Activated B cell treated with CpG ODN at 0.5 μM for 24 hours (primary cell): ENCODE measurements at places on chromosomes 16 and 17.

DNA sequence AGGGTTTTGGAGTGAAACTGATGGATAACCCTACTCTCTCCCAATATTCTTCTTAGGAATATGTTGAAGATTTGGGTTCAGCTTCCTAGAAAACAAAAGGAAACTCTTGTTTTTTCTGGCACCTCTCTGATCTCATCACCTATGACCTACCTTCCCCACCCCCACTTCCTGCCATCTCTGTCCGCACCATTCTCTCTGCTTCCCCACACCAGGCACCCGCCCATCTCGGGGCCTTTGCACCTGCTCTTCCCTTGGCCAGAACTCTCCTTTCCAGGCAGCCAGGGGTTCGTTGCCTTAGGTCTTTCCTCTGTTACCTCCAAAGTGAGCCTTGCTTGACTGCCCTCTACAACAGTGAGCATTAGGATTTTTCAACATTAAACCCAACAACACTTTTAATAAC lies 159.7 kb downstream of the IRX3 start:
- DNase-seq, result no peak

- DNase-seq, result no peak
Measured at GRCh38 chr17:35447499-35447898, 1.1 kb downstream of the SLFN13 start.

DNA sequence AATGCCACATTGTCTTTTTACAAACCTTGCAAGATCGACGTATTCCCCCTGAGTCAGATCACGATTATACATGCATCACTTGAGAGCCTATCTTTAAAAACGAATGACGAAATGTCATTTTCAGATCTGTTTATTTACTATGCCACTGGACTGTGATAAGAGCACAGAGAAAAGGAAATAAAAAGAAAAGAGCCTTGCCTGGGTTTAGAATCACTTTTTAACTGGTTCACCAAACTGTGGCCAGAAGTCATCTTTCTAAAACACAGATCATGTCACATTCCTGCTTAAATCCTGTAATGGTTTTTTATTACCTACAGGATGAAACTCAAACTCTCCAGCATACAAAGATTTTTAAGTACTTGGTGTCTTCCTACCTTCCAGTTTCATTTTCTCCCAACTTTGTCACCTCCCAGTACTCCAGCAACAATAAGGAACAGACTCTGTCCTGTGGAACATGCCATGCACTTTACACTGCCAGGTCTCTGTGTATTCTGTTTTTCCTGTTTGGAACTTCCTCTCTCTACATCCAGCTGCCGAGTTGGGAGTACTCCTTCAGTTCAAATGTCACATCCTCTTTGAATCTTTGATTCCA lies 91.5 kb downstream of the SNX11 start:
- DNase-seq, result no peak

DNA sequence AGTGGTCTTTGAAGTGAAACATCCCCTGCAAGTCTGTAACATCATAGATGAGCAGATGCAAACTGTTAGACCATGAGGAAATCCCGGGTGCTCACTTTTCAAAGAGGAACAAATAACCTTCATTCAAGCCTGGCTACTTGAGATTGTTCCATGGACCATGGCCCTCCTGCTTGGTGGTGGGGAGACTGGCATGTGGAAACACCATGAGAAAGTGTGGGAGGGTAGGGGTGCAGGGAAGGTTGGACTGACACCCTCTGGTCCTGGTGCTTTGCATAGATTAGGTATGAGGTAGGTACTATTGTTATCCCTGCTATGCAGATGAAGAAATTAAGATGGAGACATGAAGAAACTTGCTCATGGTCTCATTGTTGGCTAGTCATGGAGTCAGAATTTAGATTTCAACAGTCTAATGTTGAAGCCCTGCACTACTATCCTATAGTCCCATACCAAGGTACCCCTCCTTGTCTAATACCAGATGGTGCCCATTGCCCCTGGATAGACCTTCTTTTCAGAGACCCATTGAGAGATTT lies 59.0 kb downstream of the SPACA3 start:
- no peak for DNase-seq

DNA sequence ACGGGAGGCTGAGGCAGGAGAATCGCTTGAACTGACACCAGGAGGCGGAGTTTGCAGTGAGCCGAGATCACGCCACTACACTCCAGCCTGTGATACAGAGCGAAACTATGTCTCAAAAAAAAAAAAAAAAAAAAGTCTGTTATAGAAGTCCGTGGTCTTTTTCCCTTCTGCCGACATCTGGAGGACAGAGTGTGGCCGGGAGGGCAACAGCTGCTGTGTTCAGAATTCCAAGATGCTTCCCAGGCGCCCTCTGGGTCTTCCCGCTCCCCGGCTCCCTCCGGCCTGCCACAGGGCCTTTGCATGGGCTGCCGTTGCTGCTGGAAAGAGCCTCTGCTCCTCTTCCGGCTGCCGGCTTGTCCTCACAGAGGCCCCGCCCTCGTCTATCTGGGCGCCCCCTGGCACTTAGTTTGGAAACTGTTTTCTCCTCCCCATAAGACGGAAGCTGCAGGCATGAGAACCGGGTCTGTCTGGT lies 2.4 kb upstream of the CACNA1H start:
- DNase-seq, result no peak

DNA sequence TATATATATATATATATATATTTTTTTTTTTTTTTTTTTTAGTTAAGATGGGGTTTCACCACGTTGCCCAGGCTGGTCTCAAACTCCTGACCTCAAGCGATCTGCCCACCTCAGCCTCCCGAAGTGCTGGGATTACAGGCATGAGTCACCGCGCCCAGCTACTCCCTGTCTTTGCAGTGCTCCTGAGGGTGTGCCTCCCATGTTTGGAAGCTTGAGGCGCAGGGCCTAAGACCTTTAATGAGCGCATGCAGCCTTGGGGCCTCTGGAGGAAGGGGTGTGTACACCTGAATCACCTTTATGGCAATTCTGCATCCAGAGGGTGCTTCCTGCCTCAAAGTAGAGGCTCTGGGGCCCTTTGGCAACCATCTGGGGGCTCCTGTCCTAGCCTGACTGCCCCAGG lies 219.4 kb upstream of the CIBAR2 start:
- no peak for DNase-seq

- no peak for DNase-seq
Measured at GRCh38 chr16:11526655-11527350, 59.9 kb downstream of the LITAF start.

GRCh38 chr17:82097184-82097918 lies 685 bp downstream of the FASN start:
- peak; percentile 53 for DNase-seq

GRCh38 chr17:41510251-41511065 lies 5.0 kb upstream of the KRT13 start:
- no peak for DNase-seq

GRCh38 chr17:73533127-73533526 lies 111.1 kb downstream of the SDK2 start:
- DNase-seq, result no peak

GRCh38 chr17:54749157-54749556 lies 151.5 kb upstream of the TOM1L1 start:
- no peak for DNase-seq

DNA sequence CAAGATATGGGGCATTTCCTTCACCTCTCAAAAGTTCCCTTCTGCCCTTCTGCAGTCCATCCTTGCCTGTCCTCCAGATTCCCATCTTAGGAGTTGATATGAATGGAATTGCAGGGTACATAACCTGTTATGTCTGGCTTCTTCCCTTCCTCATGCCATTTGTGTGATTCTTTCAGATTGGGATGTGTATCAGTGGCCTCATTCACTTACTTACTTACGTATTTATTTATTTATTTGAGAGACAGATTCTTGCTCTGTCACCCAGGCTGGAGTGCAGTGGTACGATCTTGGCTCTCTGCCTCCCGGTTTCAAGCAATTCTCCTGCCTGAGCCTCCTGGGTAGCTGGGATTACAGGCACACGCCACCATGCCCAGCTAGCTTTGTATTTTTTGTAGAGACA lies 6.2 kb upstream of the TMEM94 start:
- DNase-seq, result no peak

DNA sequence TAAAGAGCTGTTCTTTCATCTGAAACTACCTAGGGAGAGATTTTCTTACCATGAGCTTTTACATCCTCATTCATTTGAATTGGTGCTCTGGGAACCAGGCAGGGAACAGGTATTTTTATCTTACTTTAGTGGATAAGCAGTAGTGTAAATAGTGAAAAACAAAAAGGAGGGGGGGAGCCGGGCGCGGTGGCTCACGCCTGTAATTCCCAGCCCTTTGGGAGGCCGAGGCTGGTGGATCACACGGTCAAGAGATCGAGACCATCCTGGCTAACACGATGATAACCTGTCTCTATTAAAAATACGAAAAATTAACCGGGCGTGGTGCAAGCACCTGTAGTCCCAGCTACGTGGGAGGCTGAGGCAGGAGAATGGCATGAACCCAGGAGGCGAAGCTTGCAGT lies 41.0 kb downstream of the HOXB1 start:
- no peak for DNase-seq

- no peak for DNase-seq
Measured at GRCh38 chr16:85245307-85246172, 133.3 kb upstream of the CIBAR2 start.

GRCh38 chr16:20865420-20866131 lies 34.6 kb downstream of the DCUN1D3 start:
- no peak for DNase-seq

GRCh38 chr17:67784364-67785121 lies 40.8 kb upstream of the BPTF start:
- DNase-seq, result no peak

DNA sequence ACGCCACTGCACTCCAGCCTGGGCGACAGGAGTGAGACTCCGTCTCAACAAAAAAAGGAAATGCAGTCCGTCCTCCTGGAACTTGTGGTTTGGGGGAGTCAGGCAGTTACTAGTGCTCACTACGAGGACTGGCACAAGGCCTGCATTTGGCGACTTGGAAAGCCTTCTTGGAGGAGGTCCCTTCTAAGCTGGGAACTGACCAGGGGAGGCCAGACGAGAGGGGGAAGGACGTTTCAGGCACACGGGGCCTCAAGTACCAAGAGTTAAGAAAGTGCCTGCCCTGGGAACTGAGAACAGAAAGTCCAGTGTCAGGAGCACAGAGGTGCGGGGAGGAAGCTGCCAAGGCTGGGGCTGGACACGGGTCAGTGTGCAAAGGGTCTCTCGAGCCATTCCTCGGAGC lies 89.9 kb downstream of the ABR start:
- no peak for DNase-seq

- no peak for DNase-seq
Measured at GRCh38 chr16:87311387-87311786, 5.8 kb downstream of the C16orf95 start.

- no peak for DNase-seq
Measured at GRCh38 chr17:37123386-37123785, 174.6 kb downstream of the AATF start.

- no peak for DNase-seq
Measured at GRCh38 chr17:77203436-77203835, 62.7 kb downstream of the SEC14L1 start.

DNA sequence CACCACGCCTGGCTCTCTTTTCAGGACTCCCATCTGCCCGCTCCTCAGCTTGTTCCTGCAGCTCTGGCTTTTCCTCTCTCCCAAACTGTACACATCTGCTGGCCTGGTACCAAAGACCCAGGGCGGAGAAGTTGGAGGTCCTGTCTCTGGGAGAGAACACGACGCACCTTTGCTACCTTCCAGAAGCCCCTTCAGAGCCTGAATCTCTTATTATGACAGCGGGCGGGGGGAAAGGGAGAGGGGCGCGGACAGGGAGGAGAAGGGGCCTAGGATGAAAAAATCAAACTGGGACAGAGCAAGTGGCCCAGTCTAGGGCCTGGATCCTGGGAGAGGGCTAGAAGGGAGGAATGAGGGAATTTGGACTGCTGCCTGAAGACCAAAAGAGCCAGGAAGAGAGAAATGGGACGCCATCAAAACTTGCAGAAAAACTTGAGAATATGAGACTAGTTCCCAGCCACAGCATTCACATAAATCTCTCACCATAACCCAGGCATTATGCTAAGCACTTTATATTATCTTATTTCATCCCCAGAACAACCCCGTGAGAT lies 2.5 kb upstream of the PER1 start:
- DNase-seq, result no peak

DNA sequence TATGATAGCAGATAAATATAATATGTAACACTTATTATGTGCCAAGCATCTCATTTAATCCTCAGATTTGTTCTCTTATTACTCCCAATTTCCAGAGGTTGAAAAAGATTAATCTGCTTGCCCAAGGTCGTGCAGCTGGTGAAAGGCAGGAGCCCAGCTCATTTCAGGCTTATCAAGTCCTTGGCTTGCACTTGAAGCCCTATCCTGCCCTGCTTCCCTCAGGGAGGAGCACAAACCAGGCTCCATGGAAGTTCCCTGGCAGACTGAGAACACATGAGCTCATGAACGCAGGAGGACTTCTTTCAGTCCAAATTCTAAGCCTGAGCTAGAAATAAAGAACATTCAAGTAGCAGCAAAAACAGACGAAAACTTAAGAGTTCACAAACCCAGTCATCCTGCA lies 74.8 kb downstream of the USP31 start:
- DNase-seq, result no peak

GRCh38 chr17:7216242-7217112 lies 3.2 kb downstream of the DLG4 start:
- no peak for DNase-seq

- DNase-seq, result no peak
Measured at GRCh38 chr17:34958438-34958837, 2.8 kb downstream of the CCT6B start.

DNA sequence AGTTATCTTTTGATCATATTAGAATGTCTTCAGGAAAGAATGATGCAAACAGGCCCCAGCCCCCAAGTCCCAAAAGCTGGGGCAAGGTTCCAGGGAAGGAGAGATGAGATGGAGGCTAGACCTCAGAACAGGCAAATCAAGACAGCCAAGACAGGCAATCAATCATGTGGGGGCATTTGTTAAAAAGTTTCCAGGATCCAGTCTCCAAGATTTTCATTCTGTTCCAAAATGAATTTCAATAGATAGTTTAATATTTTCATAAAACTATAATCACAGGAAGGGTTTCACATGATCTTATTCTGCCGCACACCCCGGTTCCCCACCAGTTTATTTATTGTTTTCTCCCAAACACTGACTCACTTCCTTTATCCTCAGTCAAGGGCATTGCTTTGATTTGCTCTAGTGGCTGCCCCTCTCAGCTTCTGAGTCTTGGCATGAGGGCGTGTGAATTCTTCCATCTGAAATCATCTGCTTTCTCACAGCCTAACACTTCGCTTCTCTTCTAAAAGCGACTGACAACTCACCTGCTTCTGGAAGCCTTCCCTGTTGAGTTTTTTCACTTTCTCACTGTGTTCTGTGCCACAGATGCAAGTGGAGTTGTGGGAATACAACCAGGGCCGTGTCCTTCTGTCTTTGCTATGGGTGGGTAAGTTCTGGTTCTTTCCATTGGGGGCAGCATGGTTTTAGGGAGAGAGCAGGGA lies 12.2 kb upstream of the TERF2 start:
- DNase-seq, result no peak
